H54 (cell line): ENCODE measurements at places on chromosomes 1 and 21.

- peak; percentile 64 for DNase-seq
Measured at GRCh38 chr1:59360170-59360569, 63.3 kb downstream of the FGGY start.

GRCh38 chr1:42046761-42047507, 106.3 kb upstream of the GUCA2B start:
- DNase-seq: no peak

GRCh38 chr21:28832715-28833061, 160.0 kb downstream of the LTN1 start:
- no peak for DNase-seq

GRCh38 chr1:24103408-24103807, 8.5 kb downstream of the MYOM3 start:
- DNase-seq: no peak

DNA sequence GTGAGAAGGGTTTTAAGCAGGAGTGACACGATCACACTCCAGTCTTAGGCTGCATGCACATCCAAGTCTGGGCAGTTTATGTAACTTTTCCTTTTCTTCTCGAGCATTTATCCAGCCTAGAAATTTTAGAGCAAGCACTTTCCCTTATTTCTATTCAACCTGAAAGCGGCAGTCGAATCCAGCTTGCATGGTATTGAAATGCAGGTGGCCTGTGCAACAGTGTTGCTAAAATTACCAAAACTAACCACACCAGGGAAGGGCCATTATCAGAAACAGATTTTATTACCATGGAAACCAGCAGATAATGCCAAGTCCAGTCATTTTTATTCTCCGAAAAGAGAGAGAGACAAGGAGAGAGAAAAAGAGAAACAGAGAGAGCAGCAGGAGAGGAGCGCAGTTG, 179.9 kb upstream of the ZC3H12A start:
- no peak for DNase-seq

- DNase-seq: no peak
Measured at GRCh38 chr1:224736619-224737352, 120.7 kb downstream of the CNIH3 start.

DNA sequence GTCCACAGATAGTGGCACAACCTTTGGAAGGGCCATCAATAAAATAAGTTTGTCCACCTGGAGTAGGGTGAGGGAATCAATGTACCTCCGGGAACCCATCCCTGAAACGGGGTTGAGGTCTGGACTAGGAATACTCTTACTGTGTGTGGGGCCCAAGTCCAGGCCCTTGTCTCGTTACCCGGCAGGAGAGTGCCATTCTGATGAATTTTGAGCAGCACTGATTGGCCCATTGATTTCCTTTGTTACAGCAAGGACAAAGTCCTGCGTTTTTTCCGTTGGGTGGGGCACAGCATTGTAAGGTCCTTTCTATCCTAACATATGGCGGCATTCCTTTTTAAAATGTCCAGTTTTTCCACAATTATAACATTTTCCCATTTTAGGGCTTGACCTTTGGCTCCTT, 75.2 kb downstream of the AXDND1 start:
- DNase-seq: no peak

DNA sequence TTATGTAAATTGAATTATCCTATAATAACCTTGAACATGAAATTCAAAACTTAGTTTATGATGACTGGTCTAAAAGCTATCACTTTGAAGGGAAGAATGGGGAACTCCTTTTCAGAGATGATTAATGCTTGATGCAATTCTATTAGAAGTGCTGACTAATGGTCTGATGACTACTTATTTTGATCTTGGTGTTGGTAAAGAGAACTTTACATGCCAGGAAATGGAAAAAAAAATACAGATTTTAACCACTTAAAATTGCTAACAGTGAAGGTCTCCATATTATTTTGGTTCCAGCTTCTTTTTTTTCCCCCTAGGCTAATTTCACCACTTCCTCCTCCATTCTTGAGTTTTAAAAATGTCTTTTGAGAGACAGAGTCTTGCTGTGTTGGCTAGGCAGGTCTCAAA, 22.9 kb downstream of the S1PR1 start:
- DNase-seq: no peak

DNA sequence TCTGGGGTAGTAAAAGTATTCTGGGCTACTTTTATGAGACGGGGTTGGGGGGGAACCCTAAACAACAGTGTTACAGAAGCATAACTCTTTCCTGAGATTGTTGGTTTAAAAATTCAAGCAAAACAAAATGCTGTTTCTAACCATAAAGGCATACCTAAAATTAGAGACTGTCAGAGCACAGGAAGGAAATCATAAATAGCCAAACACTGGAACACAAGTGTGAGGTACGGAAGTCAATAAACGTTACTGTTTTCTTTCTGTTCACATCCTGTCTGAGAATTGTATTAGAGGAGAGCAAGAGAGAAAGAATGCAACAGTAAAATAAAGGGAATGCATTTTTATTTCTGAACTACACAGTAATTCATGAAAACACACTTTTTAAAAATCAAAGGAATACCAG, 42.8 kb upstream of the IL12RB2 start:
- no peak for DNase-seq

- no peak for DNase-seq
Measured at GRCh38 chr1:116916533-116917445, 7.1 kb downstream of the PTGFRN start.

DNA sequence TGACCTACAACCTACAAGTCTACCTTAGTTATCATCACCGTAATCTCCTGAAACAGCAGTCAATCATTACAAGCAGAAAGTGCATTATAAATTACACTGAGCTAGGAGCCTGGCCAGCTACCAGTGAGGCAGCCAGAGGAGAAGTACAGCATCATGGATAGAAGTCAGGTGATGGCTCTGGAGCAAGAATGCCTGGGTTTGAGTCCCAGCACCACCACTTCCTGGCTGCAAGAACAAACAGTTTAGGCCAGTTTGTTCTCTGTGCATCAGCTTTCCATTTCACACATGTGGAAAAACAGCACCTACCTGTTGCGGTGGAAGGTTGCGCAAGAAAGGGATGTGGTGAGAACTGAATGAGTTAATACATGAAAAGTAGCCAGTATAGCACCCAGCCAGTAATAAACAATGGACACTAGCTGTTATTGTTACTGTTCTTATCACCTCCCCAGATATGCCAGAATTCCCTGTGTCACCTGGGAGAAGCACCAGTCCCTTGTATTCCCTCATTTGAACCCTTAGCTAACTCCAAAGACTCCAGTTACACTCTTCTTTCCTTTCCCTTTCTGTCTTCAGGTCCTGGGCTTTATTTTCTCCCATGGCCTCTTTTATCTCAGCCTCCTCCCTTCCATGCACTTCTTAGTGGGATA, 9.0 kb downstream of the CREG1 start:
- no peak for DNase-seq
